HCT116 (cell line): ENCODE measurements at places on chromosomes 7 and 10. TPM values are rescaled to one million over a fixed set of nuclear protein-coding genes. Genes with fewer than 3 reads are reported as not detected.

DNA sequence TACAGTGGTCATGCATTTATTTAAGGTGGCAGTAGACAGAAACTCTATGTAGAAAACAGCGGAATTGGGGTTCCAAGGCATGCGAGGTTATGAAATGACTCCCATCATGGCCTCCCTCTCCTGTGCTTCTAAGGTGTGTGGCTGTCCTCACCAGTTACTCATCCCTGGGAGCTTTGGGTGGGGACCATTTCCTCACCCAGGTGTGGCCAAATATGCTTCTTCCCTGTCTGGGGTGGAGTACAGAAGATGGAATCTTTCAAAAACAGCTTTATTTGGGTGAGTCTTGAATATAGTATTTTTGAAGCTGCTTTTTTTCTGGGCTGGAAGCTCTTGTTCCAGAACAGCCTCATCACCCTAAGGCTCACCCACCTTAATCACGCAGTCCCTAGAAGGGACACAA lies 139.0 kb downstream of the NRF1 start:
- H3K4me3 ChIP-seq: no peak overlapping the region
- no peak overlapping the region for H3K27ac ChIP-seq
- no peak for DNase-seq
- H3K36me3 ChIP-seq: no peaks in the 10 kb centered on the region; the same call in 1 of the 2 replicates
- H3K4me1 ChIP-seq: no peaks in the 10 kb centered on the region

DNA sequence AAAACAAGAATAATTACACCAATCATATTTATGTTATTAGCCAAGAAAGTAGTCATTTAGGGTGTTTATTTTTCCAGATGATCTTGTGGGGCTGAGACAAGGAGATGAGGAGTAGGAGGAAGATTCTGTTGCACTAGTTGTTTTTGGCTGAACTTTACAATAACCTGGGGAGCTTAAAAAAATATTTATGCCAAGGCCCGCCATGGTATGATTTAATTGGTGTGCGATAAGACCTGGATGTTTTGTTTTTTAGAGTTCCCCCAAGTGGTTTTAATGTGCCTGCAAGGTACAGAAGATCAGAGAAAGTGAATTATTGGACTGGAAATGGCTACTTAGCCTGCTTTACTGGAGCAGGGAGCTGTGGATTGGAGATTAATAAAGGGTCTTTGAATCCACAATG lies 7.1 kb upstream of the ZNF282 start:
- no peak overlapping the region for H3K4me3 ChIP-seq
- no peak overlapping the region for H3K27ac ChIP-seq
- no peak for DNase-seq
- no peaks in the 10 kb centered on the region for H3K4me1 ChIP-seq
- H3K36me3 ChIP-seq: no peaks in the 10 kb centered on the region
- no peaks in the 10 kb centered on the region for H3K27me3 ChIP-seq

DNA sequence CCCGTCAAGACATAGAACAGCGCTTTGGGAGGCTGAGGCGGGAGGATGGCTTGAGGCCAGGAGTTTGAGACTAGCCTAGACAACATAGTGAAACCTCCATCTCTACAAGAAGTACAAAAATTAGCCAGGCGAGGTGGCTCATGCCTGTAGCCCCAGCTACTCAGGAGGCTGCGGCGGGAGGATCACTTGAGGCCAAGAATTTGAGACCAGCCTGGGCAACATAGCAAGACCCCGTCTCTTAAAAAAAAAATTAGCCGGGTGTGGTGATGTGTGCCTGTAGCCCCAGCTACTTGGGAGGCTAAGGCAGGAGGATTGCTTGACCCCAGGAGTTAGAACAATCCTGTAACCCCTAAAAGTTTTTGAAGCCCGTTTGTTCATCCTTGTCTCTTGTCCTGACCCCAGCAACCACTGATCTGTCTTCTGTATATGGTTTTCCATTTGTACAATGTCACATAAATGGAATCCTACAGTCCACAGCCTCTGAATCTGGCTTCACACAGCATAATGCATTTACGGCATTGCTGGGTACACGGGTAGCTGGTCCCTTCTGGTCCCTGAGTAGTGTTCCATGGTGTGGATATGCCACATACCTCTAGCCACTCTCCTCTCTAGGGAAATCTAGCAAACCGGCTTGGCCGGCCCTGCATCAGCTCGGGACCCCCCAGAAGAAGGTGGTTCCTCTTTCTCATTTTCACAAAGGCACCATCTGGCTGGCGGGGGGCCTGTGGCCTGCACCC lies 8.4 kb downstream of the GTF2IRD1 start:
- peaks cover 18% of the 10 kb centered on the region for H3K4me1 ChIP-seq
- H3K36me3 ChIP-seq: no peaks in the 10 kb centered on the region
- no peaks in the 10 kb centered on the region for H3K27me3 ChIP-seq
- no peak overlapping the region for H3K4me3 ChIP-seq
- no peak for DNase-seq

- no peaks in the 10 kb centered on the region for H3K27me3 ChIP-seq
- no peak overlapping the region for H3K27ac ChIP-seq
- no peak overlapping the region for H3K4me3 ChIP-seq
- peaks cover 10% of the 10 kb centered on the region; the same call in 1 of the 2 replicates for H3K4me1 ChIP-seq
These were observed 5.4 kb downstream of the RAB11FIP2 start for GRCh38 chr10:118041316-118041715.

DNA sequence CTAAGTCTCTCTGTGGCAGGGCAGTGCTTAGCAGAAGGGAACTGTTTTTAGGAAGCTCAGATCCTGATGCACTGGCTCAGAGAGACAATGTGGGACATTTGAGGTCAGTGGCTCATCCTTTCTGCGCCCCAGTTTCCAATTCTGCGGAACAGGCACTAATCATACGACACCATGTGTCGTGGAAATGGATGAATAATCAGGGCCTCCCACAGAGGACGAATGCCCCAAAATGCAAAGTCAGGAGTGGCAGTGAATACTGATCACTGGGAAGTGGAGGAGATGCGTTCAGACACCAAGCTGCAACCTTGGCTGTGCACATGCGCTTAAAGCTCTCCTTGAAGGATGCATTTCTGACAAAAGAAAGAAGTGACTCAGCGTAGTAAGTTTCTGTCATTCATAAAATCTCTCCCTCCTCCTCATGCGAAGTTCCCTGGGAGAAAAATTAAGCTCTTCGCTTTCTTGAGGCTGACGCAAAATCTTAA lies 21.9 kb upstream of the ECHDC3 start:
- no peaks in the 10 kb centered on the region for H3K36me3 ChIP-seq
- H3K4me1 ChIP-seq: no peaks in the 10 kb centered on the region
- no peak for DNase-seq

GRCh38 chr10:14254368-14254767 lies 76.4 kb downstream of the FRMD4A start:
- H3K4me3 ChIP-seq: no peak overlapping the region
- DNase-seq: no peak
- H3K4me1 ChIP-seq: no peaks in the 10 kb centered on the region
- no peak overlapping the region for H3K27ac ChIP-seq
- H3K36me3 ChIP-seq: no peaks in the 10 kb centered on the region

MAT1A gene
- 1.6 TPM for total RNA-seq
